ENCODE measurements at places on chromosomes 5 and 9.
A peak's percentile ranks its signal among the peaks of the same experiment; 100 is the strongest.

DNA sequence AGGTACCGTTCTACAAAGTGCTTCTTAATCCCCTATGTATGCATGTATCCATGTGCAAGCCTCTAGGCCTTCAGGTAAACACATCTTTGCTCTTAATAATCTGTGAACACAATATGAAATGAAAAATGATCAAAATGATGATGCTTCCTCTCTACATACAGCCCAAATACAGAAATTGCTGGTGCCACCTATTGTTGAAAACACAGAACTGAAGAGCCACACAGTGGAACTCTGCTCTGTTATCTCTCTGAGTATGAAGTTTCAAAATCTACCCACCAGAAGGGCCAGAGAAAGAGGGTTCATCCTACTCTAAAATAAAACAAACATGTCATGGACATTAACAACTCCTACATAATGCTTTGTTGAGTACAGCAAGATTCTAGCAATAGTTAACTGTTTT is 71.3 kb downstream of the GLIS3 start:
- peak; percentile 48 for DNase-seq

- peak; percentile 89 for DNase-seq
Measured at GRCh38 chr9:87497604-87498045, at the start of gene DAPK1. TSS of gene DAPK1 (plus strand) at chr9:87497867. CDS start at chr9:87499078, 1,211 bp downstream.

DNA sequence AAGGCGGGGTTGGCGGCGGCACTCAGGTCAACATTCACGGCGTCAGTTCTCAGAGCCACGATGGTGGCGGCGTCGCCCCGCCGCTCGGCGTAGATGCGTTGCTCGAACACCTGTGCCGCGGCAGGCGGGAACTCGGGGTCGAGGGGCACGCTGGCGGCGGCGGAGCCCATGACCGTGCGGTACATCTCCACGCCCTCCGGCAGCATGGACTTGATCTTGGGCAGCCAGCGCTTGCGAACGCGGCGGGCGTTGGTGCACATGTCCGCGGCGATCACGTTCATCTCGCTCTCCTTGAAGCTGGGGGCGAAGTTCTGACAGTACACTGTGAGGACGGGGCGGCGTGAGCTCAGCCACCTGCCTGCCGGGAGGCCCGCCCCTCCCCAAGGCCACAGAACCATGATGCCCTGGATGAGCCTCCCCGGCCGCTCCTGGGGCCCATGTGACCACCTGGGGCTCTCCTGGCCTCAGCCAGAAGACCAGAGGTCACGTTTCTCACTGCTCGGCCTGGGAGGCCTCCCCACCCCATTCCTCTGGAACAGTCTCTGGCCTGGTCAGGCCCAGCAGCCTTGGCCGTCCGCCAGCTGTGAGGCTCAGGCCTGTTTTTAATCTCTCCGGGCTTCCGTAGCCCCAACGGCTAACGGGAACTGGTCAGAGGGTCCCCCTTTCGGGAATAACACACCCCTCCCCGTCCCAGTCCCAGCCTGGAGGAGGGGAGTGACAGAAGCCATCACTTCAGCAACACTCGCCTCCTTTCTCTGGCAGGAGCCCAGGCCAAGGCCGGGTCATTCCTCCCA is 50.7 kb upstream of the UBAC1 start:
- peak; percentile 86 for DNase-seq

DNA sequence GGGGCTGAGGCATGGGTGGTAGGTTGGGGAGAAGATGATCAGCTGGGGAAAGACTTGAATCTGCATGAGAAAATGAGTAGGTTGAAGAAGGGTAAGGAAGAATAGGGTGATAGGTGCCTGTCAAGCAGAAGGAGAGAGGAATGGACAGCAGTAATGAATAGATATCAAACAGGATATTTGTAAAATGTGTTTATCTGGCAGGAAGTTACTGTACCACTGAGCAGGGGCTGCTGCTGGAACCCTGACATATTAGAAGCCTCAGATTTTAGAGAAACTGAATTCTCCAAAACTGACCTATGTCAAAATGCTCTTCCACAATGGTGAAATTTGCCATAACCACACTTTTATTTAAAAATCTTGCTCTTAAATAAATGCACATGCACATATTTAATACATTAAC is 41.0 kb downstream of the CCDC192 start:
- DNase-seq, result no peak

DNA sequence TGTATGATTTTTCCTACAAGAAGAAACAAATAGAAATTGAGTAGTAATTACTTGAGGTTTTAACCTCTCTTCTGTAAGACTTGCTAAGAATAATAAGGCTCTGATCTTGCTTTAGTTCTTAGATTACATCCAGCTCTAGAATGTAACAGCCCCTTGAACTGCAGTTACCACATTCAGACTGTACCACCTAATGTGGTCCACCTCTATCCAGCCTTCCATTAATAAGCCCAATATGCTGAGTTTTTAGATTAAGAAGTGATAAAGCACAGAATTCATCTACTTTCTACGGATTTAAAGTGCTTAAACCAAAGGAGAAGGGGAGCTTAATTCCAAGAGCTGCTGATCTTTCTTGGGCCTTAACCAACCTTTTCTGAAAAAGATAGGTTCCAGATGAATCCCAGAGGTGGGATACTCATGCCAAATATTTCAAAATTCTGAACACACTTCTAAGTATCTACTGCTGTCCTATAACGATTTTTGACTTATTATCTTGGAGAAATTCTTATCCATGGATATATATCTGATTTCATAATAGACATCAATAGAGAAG is 131.5 kb downstream of the ZNF608 start:
- no peak for DNase-seq

- no peak for DNase-seq
Measured at GRCh38 chr5:85605381-85605780, 1012.4 kb upstream of the COX7C start.

DNA sequence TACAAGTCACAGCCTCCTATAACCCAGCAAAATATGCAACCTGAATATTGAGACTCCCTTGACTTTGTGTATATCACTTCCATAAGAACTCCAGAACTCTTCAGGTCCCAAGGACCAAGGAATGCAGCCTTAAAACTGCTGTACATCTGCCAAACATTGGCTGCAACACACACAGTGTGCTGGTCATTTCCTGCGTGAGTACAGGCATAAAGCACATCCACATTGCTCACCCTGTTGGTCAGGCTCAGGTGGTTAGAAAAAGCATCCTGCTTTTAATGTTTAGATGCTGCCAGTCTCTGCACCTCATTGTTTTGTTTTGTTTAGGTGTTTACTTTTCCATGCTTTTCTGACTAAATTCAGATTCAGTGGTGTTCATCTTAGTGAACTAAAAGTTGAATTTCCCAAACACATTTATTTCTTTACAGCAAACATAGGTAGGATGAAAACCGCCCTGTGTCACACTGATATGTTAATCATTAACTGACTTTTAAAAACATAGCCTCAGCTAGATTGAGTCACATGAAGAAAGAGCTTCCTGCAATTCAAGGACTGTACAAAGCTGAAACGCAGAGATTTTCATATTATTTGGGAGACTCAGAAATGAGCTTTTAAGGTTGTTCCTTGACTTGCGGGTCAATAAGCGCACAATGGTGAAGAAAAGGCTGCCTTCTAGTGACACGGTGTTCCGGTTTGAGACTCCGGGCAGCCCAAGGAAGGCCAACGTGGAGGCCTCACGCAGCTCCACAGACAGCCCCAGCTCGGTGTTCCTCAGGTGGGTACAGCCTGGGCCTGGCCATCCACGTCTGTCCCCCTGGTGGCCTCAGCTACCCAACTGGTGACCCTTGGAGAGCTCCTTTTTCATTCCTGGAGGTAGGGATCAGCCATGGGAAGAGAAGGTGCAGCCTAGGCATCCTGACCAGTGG is 52.2 kb upstream of the GRAMD2B start:
- DNase-seq, result peak; percentile 47

GRCh38 chr5:178322736-178323540 is 90.3 kb upstream of the PHYKPL start:
- DNase-seq, result no peak

GRCh38 chr5:28945859-28946258 is 1907.5 kb upstream of the CDH9 start:
- no peak for DNase-seq

Data from hepatocyte (in vitro differentiated cells).